ENCODE measurements at places on chromosomes 3 and 15. TPM values are rescaled to one million over a fixed set of nuclear protein-coding genes. Genes with fewer than 3 reads are reported as not detected.

Gene TERC
- total RNA-seq: 216 TPM

Gene VILL
- total RNA-seq: 47.0 TPM

Gene PLA2G4D
- 0.04 TPM for total RNA-seq

Gene SLC9A9
- total RNA-seq: 6.8 TPM

Gene ATP13A5
- total RNA-seq: not detected

Gene KBTBD13
- total RNA-seq: not detected

Gene TMC3
- total RNA-seq: 0.43 TPM

GRCh38 chr3:30708472-30708871 lies 102.1 kb downstream of the TGFBR2 start:
- H3K27me3 ChIP-seq: no peaks in the 10 kb centered on the region
- H3K36me3 ChIP-seq: no peaks in the 10 kb centered on the region
- H3K27ac ChIP-seq: no peak overlapping the region
- DNase-seq: no peak

- no peak overlapping the region for H3K4me3 ChIP-seq
- H3K4me1 ChIP-seq: peaks cover 4% of the 10 kb centered on the region
- H3K27me3 ChIP-seq: no peaks in the 10 kb centered on the region
- H3K36me3 ChIP-seq: no peaks in the 10 kb centered on the region
- peak overlapping the region; percentile 52 for H3K27ac ChIP-seq
- DNase-seq: peak; percentile 49
Measured at GRCh38 chr15:29278436-29279105, 8.9 kb upstream of the NSMCE3 start.

GRCh38 chr3:41101231-41101630 lies 98.1 kb upstream of the CTNNB1 start:
- no peak for DNase-seq
- peaks cover 9% of the 10 kb centered on the region for H3K4me1 ChIP-seq
- H3K36me3 ChIP-seq: no peaks in the 10 kb centered on the region

- no peaks in the 10 kb centered on the region for H3K36me3 ChIP-seq
- no peak overlapping the region for H3K27ac ChIP-seq
- peaks cover 7% of the 10 kb centered on the region for H3K4me1 ChIP-seq
- DNase-seq: no peak
- H3K4me3 ChIP-seq: no peak overlapping the region
Measured at GRCh38 chr3:45023675-45024074, 2.4 kb upstream of the CLEC3B start.

GRCh38 chr3:39941931-39942330 lies 132.5 kb downstream of the MYRIP start:
- no peak overlapping the region for H3K4me3 ChIP-seq
- no peaks in the 10 kb centered on the region for H3K27me3 ChIP-seq
- no peaks in the 10 kb centered on the region for H3K36me3 ChIP-seq
- no peak for DNase-seq
- no peak overlapping the region for H3K27ac ChIP-seq
- no peaks in the 10 kb centered on the region for H3K4me1 ChIP-seq

DNA sequence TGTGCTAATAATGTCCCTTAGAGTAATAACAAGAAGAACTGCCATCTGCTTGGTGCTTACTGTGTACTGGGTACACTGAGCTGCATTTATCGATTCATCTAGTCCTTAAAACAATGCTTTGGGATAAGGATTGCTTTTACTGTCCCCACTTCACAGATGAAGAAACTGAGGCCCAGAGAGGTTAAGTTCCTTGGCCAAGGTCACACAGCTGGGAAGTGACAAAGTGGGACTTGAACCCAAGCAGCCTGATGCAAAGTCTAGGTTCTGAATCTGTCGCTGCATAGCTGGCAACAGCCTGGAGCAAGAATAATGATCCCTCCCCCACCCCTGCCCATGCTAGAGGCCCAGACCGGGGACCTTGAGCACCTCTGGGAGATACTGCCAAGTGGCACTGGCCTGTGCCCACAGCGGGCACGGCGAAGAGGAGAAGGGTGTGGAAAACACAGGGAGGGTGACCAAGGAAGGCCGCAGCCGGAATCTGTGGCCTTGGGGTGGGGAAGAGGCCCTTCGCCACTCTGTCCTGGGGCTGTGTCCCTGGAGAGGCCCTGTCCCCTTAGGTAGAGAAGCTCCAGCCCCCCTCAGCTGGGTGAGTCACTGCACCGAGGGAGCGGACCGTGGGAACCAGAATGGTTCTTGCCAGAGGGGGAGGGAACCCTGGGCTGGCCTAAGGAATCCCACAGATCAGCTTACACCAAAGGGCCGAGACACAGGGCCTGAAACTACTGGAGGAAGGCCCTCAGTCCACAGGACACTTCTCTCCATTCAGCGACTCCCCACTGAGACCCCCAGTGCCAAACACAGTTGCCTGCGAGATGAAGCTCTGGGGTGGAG lies 3.5 kb downstream of the PLXND1 start:
- H3K4me1 ChIP-seq: peaks cover 26% of the 10 kb centered on the region
- DNase-seq: peak; percentile 69
- no peak overlapping the region for H3K4me3 ChIP-seq
- peak overlapping the region; percentile 33 for H3K27ac ChIP-seq
- H3K36me3 ChIP-seq: no peaks in the 10 kb centered on the region

GRCh38 chr3:150975086-150975991 lies 2.8 kb upstream of the CLRN1 start:
- H3K27me3 ChIP-seq: no peaks in the 10 kb centered on the region
- H3K27ac ChIP-seq: no peak overlapping the region
- no peak overlapping the region for H3K4me3 ChIP-seq
- no peaks in the 10 kb centered on the region for H3K36me3 ChIP-seq
- H3K4me1 ChIP-seq: no peaks in the 10 kb centered on the region
- DNase-seq: no peak

DNA sequence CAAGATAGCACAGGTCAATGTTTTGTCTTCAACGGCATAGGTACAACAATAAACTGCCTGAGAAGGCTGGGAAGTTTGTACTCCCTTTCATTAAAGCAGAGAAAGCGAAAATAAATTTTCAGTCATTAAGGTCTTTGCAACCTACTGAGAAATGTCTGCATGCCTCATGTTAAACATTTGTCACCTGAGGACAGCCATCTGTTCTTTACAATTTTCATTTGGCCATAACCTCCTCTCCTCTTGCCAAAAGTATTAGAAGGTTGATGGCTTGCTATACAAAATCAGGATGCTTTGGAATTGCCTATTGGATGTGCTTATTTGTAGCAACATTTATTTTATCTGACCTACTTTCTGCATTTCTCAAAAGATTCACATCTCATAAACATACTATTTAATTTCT lies 122.7 kb downstream of the GOLIM4 start:
- H3K36me3 ChIP-seq: no peaks in the 10 kb centered on the region
- no peak overlapping the region for H3K27ac ChIP-seq
- no peak for DNase-seq
- no peaks in the 10 kb centered on the region for H3K27me3 ChIP-seq

GRCh38 chr3:47716656-47717055 lies 65.0 kb downstream of the SMARCC1 start:
- no peak overlapping the region for H3K4me3 ChIP-seq
- no peaks in the 10 kb centered on the region for H3K36me3 ChIP-seq
- DNase-seq: no peak
- no peaks in the 10 kb centered on the region for H3K27me3 ChIP-seq

- H3K27ac ChIP-seq: no peak overlapping the region
- no peak overlapping the region for H3K4me3 ChIP-seq
- no peaks in the 10 kb centered on the region for H3K36me3 ChIP-seq
- no peak for DNase-seq
- no peaks in the 10 kb centered on the region for H3K27me3 ChIP-seq
Measured at GRCh38 chr3:69104586-69104985, 17.8 kb downstream of the LMOD3 start.

- H3K36me3 ChIP-seq: no peaks in the 10 kb centered on the region
- no peaks in the 10 kb centered on the region for H3K27me3 ChIP-seq
- no peaks in the 10 kb centered on the region for H3K4me1 ChIP-seq
- DNase-seq: no peak
- H3K27ac ChIP-seq: no peak overlapping the region
Measured at GRCh38 chr3:87361956-87362355, 85.6 kb upstream of the POU1F1 start.

- DNase-seq: no peak
- H3K27ac ChIP-seq: peak overlapping the region; percentile 60
- H3K4me1 ChIP-seq: no peaks in the 10 kb centered on the region
- no peak overlapping the region for H3K4me3 ChIP-seq
- no peaks in the 10 kb centered on the region for H3K36me3 ChIP-seq
- H3K27me3 ChIP-seq: no peaks in the 10 kb centered on the region
Measured at GRCh38 chr3:178140531-178141304, 395.5 kb upstream of the KCNMB2 start.

DNA sequence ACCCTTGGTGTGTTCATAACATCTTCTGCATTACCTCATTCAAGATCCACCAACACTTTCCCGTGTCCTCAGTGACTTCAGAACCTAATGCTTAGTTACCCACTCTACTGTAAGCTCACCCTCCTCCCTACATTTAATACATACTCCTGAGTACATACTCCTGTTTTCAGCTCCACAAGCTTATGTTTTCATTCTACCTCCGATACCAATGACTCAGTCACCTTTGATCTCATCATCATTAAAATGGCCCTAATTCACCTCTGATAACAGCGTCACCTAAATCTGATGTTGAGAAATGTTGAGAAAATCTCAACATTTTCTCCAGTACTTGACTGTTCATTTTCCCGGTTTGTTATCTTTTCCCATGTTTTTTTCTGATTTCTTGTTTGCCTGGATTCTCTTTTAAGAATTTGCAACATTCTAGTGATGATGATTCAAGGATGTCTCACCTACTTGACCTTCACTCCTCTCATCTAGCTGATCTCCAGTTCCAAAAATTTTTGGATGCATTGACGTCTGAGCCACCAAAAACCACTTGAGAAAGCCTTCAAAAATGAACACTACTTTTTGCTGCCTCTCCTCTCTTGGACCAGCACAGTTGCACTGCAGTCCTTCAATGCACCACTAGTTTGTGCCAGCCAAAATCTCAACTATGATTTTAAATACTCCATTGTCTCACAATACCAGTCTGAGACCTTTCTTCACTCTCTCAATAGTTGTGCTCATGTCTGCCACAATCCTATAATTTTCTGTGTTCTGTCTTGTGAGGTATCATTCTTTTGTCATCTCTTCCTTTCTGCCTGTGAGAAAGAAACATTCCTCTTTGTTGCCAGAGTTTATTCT lies 220.7 kb upstream of the SEMA6D start:
- no peaks in the 10 kb centered on the region for H3K27me3 ChIP-seq
- H3K27ac ChIP-seq: no peak overlapping the region
- no peaks in the 10 kb centered on the region for H3K4me1 ChIP-seq
- DNase-seq: no peak

- H3K36me3 ChIP-seq: no peaks in the 10 kb centered on the region
- no peak overlapping the region for H3K4me3 ChIP-seq
- H3K4me1 ChIP-seq: no peaks in the 10 kb centered on the region
Measured at GRCh38 chr3:27629366-27629765, 92.8 kb downstream of the EOMES start.

DNA sequence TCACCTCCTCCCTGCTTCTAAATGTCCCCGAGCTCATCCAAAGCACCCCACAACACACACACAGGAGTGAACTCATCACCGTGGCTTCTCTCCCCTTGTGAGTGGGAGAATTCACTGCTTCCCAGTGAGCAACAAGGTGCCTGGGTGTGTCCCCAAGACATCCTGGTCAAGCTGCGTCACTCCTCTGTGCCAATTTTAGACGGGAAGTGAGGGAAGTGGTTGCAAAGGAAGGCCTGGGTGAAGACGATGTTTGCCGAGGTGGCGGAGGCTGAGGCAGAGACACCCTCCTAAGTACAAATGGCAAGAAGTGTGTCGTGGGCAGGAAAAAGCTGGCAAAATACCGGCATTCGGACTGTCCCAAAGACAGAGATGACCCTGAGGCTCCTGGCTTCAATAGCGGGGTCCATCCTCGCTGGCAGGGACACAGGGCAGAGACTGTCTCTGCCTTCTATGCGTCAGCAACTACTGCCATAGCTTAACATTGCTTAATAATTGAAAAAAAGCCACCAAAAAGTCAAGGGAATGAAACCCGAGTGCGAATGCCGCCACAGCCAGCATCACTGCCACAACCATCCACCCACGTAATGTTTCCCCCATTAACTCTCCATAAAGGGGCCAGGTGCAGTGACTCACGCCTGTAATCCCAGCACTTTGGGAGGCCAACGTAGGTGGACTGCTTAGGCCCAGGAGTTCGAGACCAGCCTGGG lies 72.8 kb downstream of the VGLL4 start:
- H3K36me3 ChIP-seq: no peaks in the 10 kb centered on the region
- no peak for DNase-seq
- H3K27ac ChIP-seq: no peak overlapping the region
- H3K4me3 ChIP-seq: no peak overlapping the region
- no peaks in the 10 kb centered on the region for H3K27me3 ChIP-seq

- DNase-seq: no peak
- H3K4me1 ChIP-seq: no peaks in the 10 kb centered on the region
- no peaks in the 10 kb centered on the region for H3K27me3 ChIP-seq
- H3K27ac ChIP-seq: no peak overlapping the region
- no peaks in the 10 kb centered on the region for H3K36me3 ChIP-seq
Measured at GRCh38 chr3:55823001-55823400, 335.9 kb upstream of the WNT5A start.

- peaks cover 38% of the 10 kb centered on the region for H3K4me1 ChIP-seq
- peak; percentile 47 for DNase-seq
- H3K4me3 ChIP-seq: no peak overlapping the region
- H3K27me3 ChIP-seq: no peaks in the 10 kb centered on the region
- H3K36me3 ChIP-seq: no peaks in the 10 kb centered on the region
Measured at GRCh38 chr3:44992555-44993470, 16.8 kb downstream of the EXOSC7 start.

GRCh38 chr3:58683466-58683865 lies 16.9 kb upstream of the FAM3D start:
- no peak overlapping the region for H3K4me3 ChIP-seq
- H3K27me3 ChIP-seq: no peaks in the 10 kb centered on the region
- H3K36me3 ChIP-seq: no peaks in the 10 kb centered on the region
- DNase-seq: no peak

- peak overlapping the region; percentile 70 for H3K27ac ChIP-seq
- no peak overlapping the region for H3K4me3 ChIP-seq
- peaks cover 6% of the 10 kb centered on the region for H3K4me1 ChIP-seq
- DNase-seq: no peak
- H3K36me3 ChIP-seq: no peaks in the 10 kb centered on the region
- peaks cover 10% of the 10 kb centered on the region for H3K27me3 ChIP-seq
Measured at GRCh38 chr3:43194069-43194468, 88.2 kb upstream of the POMGNT2 start.

GRCh38 chr15:85795337-85796305 lies 896 bp upstream of the KLHL25 start:
- H3K36me3 ChIP-seq: no peaks in the 10 kb centered on the region
- H3K4me1 ChIP-seq: peaks cover 6% of the 10 kb centered on the region
- peak overlapping the region; percentile 13 for H3K27ac ChIP-seq
- H3K27me3 ChIP-seq: no peaks in the 10 kb centered on the region

DNA sequence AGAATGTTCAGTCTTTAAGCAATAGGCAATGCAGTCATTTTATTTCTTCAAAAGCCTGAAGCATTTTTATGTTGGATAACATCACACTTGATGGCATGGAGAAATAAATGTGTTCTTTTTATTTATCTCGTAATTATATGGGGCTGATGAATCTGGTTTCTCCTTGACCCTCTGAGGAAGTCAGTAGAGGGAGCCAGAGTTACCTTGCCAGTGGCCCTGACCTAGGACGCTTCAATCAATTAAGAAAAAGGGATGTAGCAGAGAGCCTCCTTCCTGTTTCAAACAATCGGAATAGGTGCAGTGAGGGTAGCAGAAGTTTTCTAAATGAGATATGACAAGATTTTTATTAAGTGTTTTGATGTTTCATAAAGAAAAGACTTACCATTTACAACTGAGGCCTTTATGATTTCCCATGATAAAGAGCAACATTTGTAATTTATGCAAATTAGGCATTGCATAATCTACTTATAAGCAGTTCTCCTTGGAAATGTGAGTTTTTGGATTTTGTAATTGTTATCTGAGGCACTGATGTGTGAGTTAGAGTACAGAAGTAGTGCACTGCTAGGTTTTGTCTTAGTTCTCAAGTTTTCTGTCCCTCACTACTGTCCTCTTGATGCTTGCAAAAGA lies 129.1 kb downstream of the RAP2B start:
- peak; percentile 23 for DNase-seq
- H3K27ac ChIP-seq: no peak overlapping the region
- H3K4me1 ChIP-seq: no peaks in the 10 kb centered on the region
- no peaks in the 10 kb centered on the region for H3K27me3 ChIP-seq
- no peak overlapping the region for H3K4me3 ChIP-seq
